ENCODE measurements at places on chromosomes 12 and 14.

DNA sequence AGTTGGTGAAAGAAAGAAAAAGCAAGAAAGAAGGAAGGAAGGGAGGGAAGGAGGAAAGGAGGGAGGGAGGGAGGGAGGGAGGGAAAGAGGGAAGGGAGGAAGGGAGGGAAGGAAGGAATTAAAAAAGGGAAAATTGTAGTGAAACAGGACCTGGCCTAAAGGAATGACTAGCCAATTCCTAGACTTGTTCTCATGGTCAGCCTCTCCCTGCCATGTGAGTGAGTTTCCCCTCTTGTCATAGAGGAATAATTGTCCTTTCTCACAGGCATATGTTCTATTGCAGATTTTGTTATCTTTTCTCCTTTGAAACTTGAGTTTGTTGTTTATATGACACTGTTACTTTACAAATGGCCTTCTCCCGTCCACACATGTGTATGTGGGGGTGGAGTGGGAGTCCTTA, 81.9 kb downstream of the TMEM260 start:
- DNase-seq, result no peak

GRCh38 chr12:106493531-106493930, 89.3 kb upstream of the RFX4 start:
- DNase-seq, result no peak

GRCh38 chr14:95722525-95723190, 8.7 kb upstream of the TCL1A start:
- DNase-seq, result no peak

DNA sequence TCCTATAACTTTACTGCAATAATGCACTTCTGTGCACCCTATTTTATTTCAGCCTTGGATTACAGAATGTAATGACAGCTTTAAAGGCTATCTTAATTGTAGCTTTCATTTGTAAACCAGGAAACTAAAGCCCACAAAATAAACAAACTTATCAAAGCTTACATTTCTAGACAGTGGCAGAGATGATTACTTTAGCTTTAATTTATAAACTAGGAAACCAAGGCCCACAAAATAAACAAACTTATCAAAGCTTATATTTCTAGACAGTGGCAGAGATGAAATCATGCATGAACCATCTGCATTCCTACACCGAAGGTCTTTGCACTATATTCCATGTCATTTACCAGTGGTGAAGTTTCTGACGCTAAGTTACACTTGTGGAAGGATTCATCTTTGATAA, 74.4 kb downstream of the PRKD1 start:
- DNase-seq, result no peak

GRCh38 chr14:102162487-102162886, 22.8 kb downstream of the WDR20 start:
- DNase-seq, result no peak
